CD8-positive, alpha-beta T cell (primary cell): ENCODE measurements at places on chromosomes 3 and 15. TPM values are rescaled to one million over a fixed set of nuclear protein-coding genes. Genes with fewer than 3 reads are reported as not detected.

The TRPM1 gene
- not detected for total RNA-seq

The CCDC13 gene
- total RNA-seq: 0.44 TPM

The LRRIQ4 gene
- not detected for total RNA-seq

The RAMAC gene
- 32.4 TPM for total RNA-seq

The LDHAL6B gene
- total RNA-seq: not detected

The IL17RB gene
- total RNA-seq: not detected

The SI gene
- not detected for total RNA-seq

The RTP1 gene
- total RNA-seq: not detected

The CLCN2 gene
- total RNA-seq: 2.7 TPM

The TM6SF1 gene
- total RNA-seq: not detected

The ZDHHC19 gene
- not detected for total RNA-seq

The GABRR3 gene
- total RNA-seq: not detected

The TRAT1 gene
- total RNA-seq: 43.4 TPM

The CCDC54 gene
- not detected for total RNA-seq
